Activated naive CD8-positive, alpha-beta T cell treated with anti-CD3 and anti-CD28 coated beads for 36 hours (primary cell): ENCODE measurements at places on chromosomes 5 and 9. TPM values are rescaled to one million over a fixed set of nuclear protein-coding genes. Genes with fewer than 3 reads are reported as not detected.

SHOC1 gene
- not detected for total RNA-seq

SMIM15 gene
- 92.1 TPM for total RNA-seq

DNA sequence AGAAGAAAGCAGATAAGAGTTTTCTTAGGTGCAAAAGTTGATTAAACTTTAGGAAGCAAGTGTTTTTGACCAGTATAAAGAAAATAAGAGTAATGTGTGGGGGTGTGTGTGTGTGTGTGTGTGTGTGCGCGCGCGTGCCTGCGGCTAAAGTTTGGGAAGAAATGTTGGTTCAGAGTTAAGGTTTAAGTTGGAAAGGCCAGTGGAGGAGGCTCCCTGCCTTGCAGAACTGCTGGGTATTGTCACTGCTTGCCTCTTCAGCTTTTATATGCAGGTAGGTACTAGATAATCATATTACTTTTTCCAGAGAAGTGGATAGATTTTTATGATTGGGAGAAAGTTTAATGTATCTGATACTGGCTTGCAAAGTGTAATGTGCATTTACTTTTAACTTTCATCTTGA lies 2.0 kb downstream of the PIK3R1 start:
- no peak for DNase-seq

GRCh38 chr5:36089989-36090388 lies 23.3 kb upstream of the UGT3A2 start:
- peak; percentile 10 for DNase-seq

OR1J2 gene
- not detected for total RNA-seq

- DNase-seq = no peak
These were observed 230.9 kb downstream of the SLF1 start for GRCh38 chr5:94849324-94849723.

NFIL3 gene
- total RNA-seq = 25.7 TPM

SLC6A3 gene
- not detected for total RNA-seq

- DNase-seq = no peak
These were observed 1583.2 kb upstream of the WWC1 start for GRCh38 chr5:166708291-166708690.

DNA sequence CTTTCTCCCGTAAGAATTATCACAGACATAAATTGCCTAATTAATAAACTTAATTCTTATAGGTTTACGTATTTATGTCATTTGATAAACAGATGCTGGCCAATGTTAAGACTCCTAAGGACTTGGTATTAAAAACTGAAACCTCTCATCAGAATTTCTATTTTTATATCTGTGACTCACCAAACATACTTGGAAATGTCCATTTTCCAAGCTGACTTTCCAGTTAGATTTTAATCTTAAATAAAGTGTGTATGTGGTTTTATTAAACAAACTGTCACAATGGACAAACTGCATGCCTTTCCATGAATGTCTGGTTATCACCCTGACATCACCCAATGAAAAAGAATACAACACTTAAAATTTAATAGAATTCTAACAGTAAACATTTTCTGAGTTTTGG lies 12.6 kb upstream of the COL23A1 start:
- DNase-seq = no peak

GRCh38 chr5:168874713-168875380 lies 295.7 kb upstream of the PANK3 start:
- DNase-seq = no peak

RLN2 gene
- total RNA-seq = 2.8 TPM

GLIPR2 gene
- 6.6 TPM for total RNA-seq

DNA sequence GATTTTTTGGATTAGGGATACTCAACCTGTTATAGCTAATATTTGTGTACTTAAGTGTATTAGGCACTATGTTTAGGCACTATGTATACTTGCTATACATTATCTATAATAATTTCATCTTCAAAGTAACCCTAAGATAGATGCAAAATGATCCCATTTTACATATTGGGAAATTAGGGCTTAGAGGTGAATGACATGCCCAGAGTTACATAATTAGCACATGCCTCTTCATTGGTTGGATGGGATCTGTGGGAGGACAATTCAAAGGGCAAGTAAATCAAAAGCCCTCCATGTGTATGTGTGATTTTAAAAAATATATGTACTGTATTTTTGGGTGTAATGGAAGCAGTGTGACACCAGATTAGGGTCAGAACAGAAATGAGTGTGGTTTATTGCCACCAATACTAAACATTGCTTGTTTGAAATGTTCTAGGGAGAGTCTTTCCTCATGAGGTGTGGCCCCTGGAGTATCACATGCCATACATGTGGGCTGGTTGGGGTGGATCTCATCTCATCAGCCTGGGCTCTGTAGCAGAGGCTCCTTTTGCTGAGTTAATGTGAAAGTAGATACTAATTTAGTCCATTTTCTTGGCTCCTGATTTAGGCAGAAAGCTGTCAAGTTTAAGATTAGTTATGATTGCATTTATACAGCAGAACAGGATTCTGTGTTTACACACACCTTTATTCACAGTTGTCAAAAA lies 5.5 kb downstream of the C9orf85 start:
- no peak for DNase-seq

PCA3 gene
- not detected for total RNA-seq

GRCh38 chr5:88380332-88380731 lies 111.7 kb upstream of the TMEM161B start:
- DNase-seq = no peak
